ENCODE measurements at places on chromosomes 2 and 18.

- DNase-seq, result no peak
These were observed 7.2 kb downstream of the BBS5 start for GRCh38 chr2:169486487-169486886.

DNA sequence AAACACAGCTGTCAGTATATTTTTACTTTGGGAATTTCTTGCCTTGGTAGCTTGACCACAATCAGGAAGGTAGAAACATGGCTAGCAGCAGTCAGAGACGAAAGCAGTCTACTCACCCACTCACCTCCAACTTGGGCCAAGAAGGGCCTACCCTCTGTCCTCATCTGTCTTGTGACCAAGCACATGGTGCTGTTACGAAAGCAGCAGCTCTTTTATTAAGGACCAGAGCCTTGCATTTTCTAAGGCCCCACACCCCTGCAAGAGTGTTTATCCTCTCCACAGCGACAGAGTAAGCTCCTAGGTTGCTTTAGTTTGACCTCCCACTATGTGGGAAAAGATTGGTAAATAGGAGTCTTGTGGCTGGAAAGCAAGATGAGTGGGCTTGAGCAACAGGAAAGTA, 31.3 kb upstream of the MSTN start:
- no peak for DNase-seq

GRCh38 chr18:60044290-60045006, 144.7 kb downstream of the PMAIP1 start:
- DNase-seq, result no peak

DNA sequence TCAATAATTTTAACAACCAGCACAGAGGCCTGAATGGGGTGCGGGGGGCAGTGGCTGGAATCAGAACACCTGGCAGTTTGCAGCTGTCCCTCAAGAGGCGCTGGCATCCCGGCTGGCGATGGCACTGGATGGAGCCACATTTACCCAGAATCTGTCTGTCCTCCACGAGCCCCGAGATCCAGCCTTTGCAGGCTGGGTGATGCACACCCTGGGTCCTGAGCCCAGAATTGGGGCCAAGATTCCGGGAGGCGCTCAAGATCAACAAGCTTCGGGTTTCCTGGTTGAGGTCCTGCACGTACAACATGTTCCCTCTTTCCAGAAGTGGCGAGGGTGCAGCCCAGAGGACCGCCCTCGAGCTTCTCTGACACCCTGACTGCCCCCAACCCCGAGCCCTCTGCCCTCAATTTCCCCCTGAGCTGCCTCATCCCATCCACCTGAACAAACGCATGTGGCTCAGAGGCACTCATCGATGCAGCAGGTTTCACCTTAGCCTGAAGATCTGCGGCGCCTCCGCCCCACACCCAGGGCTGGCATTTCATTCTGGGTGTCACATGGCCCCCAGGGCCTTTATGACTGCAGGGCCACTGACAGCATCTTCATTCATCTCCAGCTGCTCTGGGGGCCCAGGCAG, 97.5 kb downstream of the TFCP2L1 start:
- DNase-seq, result no peak

GRCh38 chr2:40225670-40226210, 226.2 kb downstream of the SLC8A1 start:
- no peak for DNase-seq

DNA sequence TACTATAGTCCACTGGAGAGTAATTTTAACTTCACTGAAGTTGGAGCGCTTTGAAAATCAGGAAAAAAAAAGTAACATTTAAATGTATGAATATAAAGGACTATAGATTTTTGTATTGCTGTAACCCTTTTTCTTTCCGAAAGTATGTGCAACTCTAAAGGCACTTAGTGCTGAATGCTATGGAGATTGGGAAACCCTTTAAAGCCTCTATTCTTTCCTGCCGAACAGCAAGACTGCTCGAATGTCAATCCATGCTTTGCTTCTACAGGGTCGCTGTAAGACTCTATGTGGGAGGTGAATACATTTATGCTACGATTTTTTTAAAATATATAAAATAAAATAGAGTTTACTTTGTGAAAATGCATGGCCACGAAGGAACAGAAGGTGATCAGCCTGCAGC, 825 bp downstream of the GRB14 start:
- DNase-seq, result no peak

- no peak for DNase-seq
These were observed 54.8 kb downstream of the HS6ST1 start for GRCh38 chr2:128263902-128264331.

GRCh38 chr2:197713271-197713670, 8.1 kb downstream of the MARS2 start:
- no peak for DNase-seq

GRCh38 chr18:11368020-11368419, 218.7 kb upstream of the PIEZO2 start:
- no peak for DNase-seq

- no peak for DNase-seq
These were observed 68.9 kb upstream of the CAB39 start for GRCh38 chr2:230643576-230644291.

GRCh38 chr2:14930441-14930840, 297.9 kb downstream of the LRATD1 start:
- no peak for DNase-seq

DNA sequence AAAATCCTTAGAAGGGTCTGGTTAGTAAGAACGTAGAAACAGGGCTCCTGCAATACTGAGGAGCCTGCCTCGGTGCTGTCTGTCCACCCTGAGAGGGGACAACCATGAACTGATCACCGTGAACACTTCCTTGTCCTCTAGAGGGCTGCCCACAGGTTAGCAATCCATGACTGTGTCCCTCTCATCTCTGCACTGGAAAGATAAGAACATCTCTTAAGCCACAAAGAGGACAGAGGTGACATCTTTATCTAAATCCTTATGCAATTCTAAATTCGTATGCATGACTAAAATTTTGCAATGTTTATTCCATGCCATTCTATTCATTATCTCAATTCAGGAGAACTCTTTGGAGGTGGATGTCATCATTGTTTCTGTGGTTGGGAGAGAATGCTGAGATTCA, 12.8 kb downstream of the EFR3B start:
- no peak for DNase-seq

- no peak for DNase-seq
These were observed 48.1 kb downstream of the PLB1 start for GRCh38 chr2:28544036-28544346.

- no peak for DNase-seq
These were observed 690.3 kb downstream of the MBD2 start for GRCh38 chr18:53534203-53534602.

All from NCI-H1694 (cell line).